EL (cell line): ENCODE measurements at places on chromosomes 3 and 15.
A peak's percentile ranks its signal among the peaks of the same experiment; 100 is the strongest.

DNA sequence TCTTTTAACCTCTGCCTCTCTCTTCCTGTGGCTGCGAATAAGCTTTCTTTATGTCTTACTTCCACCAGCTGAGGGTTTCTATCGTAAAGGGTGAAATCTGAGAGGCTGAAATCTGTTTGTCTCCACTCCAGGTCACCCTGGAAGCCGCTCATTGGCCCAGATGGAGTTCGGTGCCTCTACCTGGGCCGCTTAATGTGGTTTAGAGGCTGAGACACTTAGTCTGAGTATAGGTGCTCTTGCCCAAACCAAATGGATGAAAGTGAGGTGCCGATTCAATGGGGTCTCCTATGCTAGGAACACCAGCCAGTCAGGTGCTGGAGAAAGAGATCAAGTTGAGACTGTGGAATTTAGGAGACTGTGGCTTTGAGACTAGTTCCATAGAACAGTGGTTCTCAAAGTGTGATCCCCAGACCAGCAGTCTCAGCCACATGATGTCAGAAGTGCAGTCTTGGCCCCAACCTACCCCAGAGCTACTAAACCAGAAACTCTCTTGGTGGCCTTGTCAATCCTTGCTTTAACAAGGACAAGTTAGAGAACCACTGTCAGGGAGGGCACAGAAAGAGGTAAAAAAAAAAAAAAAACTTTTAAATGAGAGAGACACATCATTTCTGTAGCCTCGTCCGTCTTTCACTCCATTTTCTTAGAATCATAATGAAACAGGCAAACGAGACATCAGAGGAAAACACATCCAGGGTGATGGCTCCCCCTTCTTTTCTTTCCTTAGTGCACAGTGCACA is 54.9 kb upstream of the CCR2 start:
- DNase-seq, result no peak

GRCh38 chr15:57885435-57885834 is 178.9 kb downstream of the POLR2M start:
- DNase-seq, result no peak

GRCh38 chr3:123664753-123665152 is 79.9 kb upstream of the HACD2 start:
- no peak for DNase-seq

DNA sequence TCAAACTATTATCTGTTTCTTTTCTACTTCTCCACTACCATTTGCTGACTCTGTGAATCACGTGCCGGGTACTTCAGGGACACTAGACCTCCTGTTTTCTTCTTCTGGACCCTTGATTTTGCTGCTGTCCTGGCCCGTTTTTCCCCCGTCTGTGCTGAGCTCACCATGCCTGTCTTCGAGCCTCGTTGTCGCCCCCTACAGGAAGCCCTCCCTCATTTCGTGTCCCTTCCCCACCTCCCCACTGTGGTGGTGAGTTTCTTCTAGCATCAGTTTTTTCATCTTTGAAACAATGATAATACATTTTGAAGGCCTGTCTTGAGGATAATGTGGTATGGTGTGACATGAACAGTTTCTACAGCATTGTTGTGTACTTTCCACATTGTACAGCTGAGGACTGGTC is 12.8 kb downstream of the GABRG3 start:
- no peak for DNase-seq

DNA sequence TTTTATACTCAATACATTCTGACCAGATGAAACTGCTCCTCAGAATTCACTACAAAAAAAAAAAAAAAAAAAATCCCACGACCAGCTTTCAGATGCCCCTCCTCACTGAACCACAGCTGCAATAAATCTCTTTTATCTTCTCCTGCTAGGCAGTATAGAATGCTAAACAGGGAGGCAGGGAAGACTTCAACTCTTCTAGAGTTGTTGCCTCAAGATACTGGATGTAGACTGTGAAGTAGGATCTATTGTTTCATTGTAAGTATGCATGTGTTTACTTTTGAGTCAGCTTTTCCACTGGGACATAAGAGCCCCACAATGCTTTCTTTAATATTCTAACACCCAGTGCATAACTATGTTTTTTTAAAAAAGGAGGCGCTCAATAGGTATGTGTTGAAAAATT is 401.4 kb downstream of the TBL1XR1 start:
- no peak for DNase-seq

DNA sequence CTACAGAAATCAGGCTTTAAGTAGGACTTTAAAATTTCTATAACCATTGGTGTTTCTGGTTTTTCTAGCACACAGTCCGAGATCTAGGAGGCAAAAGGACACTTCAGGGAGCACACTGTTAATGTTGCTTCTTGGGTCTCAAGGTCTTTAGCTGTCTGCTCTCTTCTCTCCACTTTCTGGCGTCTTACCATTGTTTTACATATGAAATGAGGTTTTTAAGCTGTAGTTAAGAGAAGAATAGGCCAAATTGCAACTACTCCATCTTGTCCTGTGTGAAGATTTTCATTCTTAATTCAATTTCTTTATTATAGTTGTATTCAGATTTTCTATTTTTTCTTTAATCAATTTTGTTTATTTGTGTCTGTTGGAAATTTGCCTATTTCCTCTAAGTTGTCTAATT is 151.4 kb downstream of the WNT7A start:
- no peak for DNase-seq

- no peak for DNase-seq
Measured at GRCh38 chr3:152197451-152197850, 71.3 kb upstream of the MBNL1 start.

DNA sequence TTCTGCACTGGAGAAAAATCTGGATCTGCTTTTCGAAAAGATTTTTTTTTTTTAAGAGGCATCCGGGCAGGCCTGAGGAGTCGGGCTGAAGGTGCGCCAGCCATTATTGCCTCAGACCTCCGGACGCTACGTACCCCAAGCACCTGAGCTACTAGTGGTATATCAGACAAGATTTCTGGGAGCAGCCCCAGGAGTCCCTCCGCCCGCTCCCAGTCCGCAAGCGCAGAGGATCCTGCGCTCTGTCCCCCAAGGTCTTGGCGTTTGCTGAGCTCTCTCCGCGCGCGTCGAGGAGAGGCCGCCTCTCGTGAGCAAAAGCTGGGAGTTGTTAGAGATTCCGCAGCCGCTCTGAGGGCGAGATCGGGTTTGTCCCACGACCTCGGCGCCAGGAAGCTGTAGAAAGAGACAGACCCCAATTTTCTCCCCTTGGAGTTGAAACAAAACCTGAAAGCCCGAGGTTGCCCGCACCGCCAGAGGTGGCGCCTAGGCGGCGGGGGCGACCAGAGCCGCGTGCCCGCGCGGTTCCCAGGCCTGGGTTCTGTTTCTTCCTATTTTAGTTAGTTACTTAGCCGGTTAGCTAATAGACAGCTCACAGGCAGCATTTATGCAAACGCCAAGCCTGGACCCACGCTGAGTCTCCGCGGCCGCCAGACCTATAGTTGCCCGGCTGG is 72.5 kb upstream of the POLG start:
- DNase-seq, result peak; percentile 18

DNA sequence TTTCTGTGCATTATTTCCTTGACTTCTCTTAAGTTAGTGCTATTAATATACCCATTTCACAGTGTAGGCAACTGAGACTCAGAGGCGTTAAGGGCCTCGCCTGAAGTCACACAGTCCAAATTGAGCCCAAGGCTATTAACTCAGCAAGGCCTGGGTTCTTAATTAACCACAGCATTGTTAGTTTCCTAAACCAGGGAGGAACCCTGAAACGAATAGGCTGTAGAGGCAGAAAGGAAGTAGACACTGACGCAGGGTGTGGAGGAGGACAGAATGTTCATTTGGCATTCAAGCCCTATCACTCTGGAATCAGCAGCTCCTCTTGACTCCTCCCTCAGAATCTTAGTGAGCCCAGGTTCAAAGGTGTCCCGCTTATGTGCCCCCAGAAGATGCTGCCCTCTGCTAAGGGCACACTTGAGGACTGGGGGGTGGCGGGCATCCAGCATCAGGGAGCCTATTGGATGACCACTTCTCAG is 13.9 kb downstream of the ARHGEF3 start:
- no peak for DNase-seq

- DNase-seq, result no peak
Measured at GRCh38 chr15:60643555-60643954, 164.6 kb upstream of the ICE2 start.

DNA sequence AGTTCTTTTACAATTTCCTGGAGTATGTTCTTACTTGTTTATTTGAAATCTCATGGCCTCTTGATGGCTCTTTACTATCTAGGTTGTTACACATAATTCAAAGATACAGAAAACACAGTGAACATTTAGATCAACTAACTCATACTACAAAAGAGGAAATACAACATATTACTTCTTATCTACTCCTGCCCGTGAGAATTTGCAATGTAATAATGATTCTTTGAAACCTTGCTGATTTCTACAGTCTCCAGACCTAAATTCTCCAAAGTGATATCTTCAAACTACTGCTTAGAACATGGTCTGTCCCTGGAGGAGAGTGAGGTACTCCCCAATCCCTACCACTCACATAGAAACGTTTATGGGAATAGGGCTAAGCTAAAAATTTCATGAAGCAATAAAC is 29.9 kb upstream of the GOLGA8B start:
- DNase-seq, result no peak

GRCh38 chr15:68623301-68623892 is 44.6 kb downstream of the CORO2B start:
- no peak for DNase-seq

DNA sequence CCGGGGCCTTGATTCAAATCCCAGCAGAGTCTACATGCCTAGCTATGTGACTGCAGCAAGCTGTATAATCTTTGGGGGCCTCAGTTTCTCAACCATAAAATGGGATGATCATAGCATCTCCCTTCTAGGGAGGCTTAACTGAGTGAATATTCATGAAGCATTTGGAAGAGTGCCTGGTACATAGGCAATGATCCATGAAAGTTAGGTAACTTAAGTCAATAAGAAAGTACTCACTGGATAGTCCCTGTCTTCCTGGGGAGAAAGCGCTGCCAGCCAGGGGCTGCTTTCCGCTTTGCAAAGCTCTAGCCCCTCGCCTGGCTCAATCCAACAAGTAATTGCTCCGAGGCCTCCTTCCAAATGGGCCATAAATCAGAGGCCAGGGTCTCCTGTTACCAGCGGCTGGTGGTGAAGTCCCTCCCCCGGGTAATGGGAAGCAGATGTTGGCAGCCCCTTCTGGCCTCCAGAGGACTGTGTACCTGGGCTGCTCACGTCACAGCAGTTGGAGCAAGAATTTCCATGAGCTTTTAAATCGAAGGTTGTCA is 521.9 kb upstream of the PROK2 start:
- no peak for DNase-seq

DNA sequence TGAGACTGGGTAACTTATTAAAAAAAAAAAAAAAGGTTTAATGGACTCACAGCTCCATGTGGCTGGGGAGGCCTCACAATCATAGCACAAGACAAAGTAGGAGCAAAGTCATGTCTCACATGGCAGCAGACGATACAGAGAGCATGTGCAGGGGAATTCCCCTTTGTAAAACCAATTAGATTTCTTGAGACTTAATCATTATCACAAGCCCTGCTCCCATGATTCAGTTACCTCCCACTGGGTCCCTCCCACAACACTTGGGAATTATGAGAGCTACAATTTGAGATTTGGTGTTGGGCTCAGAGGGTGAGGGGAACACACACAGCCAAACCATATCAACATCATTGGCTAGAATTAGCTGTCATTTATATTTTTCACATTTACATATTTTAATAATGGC is 221.0 kb downstream of the RSRC1 start:
- DNase-seq, result peak; percentile 42
